Caki2 (cell line): ENCODE measurements at places on chromosomes 3 and 15. TPM values are rescaled to one million over a fixed set of nuclear protein-coding genes. Genes with fewer than 3 reads are reported as not detected.

DNA sequence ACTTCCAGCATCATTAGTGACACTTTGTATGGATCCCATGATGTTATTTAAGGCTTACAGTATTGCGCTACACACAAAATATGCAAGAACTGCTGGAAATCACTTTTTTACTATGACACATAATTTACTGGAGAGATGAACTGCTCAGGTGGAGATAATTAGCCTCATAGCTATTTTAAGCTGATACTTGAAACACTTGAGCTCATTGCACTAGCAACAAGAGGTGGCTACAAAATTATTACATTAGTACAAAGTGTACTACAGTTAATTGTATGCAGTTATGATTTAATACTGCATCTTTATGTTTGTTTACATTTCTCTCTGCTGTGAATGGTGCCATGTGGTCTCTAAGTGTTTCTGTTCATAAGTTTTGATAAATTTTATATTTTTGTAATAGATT lies 6.5 kb upstream of the LZTFL1 start:
- DNase-seq, result no peak

- DNase-seq, result peak; percentile 15
These were observed 67.3 kb downstream of the MORC1 start for GRCh38 chr3:109050591-109051167.

- DNase-seq, result no peak
These were observed 89.1 kb upstream of the GALNT15 start for GRCh38 chr3:16085410-16085809.

GRCh38 chr3:16430717-16431630 lies 82.5 kb downstream of the RFTN1 start:
- no peak for DNase-seq

DNA sequence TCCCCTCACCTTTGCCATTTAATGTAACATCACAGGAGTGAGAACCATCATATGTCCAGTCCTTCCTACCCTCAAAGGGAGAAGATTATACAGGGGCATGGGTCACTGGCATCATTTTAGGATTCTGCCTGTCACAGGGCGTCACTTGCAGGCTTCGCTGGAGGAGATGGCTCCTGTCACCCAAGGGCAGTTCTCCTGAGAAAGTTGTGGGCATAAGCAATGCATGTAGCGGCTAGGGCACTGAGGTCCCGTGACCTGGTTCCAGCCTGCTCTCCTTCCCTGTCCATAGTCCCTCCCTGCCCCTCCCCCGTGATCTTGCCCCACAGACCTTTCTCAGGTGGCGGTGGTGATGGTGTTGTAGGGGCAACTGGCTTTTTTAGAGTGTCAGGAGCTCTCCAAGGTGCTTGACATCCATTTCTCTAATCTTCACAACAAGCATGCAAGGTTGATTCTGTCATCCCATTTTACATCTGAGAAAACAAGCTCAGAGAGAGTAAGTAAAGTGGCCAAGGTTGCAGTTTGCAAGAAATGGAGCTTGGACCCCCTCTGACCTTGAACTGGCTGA lies 241.5 kb upstream of the CTDSPL start:
- no peak for DNase-seq

DNA sequence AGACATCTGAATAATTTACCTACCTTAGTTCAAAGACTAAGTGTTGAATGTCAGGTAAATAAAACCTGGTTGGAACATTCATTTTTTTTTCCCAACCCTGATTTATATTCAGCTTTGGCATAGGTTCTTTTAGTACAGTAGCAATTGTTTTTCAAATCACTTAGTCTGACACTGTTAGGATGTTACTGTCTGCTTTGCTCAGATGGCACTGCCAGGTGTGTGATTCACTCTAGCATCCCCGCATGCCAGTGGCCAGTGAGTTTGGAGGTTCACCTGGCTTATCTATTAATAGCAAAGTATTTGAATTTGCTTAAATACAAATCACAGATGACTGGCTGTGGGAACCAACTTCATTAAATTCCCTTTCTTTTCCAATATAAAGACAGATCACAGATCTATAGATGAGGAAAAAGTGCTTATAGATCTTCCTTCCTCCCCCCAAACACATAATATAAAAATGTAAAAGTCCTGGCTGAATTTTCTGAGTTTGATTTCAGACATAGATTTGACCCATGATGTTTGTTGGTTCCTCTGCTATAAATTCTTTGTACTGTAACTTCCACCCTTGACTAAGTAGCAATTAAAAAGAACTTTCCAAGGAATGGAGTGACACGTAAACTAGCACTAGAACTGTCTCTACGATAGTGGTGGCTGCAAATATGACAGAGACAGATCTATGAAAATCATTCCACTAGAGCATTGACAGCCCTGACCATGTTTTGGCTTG lies 3.9 kb downstream of the THBS1 start:
- DNase-seq, result no peak

GRCh38 chr3:132347811-132348210 lies 30.6 kb downstream of the ACP3 start:
- DNase-seq, result no peak

LRRC31 gene
- total RNA-seq, result 0.47 and 0.98 TPM in 2 replicates

PARP3 gene
- 29.4 and 30.0 TPM in 2 replicates for total RNA-seq
